DMS 273 treated with DMSO at 0.1 percent for 48 hours (cell line): ENCODE measurements at places on chromosomes 7 and 10.

- no peak for DNase-seq
Measured at GRCh38 chr7:131826960-131827359, 270.5 kb upstream of the PODXL start.

GRCh38 chr7:30707391-30708357 lies 25.4 kb upstream of the CRHR2 start:
- no peak for DNase-seq

DNA sequence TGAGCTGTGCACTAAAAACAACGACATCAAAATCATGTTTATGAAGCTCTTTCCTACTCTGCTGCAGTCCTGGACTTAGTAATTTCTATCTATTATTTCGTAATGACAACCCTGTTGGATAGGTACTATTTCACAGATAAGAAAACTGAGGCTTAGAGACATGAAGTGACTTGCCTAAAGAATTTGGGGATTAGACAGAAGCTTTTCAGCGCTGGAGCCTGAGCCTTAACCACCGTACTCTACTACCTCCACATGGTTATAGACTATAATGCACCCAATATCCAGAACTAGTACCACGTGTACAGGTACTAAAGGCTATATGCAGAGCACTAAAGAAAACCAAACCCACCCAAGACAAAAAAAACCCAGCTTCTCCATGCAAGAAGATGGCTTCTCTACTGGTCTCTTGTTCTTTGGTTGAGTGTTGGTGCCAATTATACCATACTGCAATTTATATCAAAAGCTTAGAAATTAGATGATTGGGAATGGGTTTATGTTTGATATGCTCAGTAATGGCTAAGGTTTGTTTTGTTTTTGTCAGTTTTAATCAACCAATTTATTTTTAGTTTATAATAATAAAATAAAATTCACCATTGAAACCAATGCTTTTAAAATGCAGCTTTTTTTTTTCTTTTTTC lies 6.5 kb upstream of the SNX10 start:
- no peak for DNase-seq

- no peak for DNase-seq
Measured at GRCh38 chr7:25005658-25006057, 25.7 kb upstream of the OSBPL3 start.

DNA sequence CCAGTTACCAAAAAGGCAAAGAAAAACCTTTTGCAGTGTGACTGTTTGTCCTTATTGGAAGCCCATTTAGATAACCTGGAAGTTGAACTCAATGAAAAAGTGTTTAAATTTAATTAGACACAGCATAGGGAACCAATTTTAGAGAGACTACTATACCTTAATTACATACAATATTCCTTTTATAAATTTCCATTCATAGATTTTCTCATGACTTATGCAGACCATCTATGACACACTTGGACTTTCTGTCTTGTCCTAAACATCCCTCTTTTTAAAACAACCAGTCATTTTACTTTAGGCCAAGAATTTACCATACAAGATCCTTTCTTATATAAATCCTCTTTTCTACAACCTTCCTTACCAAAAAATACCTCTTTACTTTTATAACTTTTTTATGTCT lies 61.6 kb downstream of the MTURN start:
- DNase-seq = no peak

DNA sequence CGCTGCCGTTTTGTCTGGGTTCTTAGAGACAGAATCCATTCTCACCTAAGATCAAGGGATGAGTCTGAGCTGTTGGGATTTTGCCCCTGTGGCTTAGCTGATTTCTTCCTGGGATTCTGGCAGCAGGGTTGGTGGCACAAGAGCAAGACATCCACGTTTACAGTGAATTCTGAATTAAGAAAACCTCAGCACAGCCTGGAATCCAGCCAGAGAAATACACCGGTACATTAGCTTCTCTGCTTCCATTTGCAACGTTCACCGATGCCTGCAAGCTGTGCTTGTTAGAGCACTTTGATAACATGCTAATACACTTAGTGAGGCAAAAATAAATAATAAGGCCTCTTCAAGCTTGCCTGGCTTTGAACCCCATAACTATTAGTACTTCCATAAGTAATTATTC lies 569.8 kb downstream of the CALN1 start:
- DNase-seq = no peak

DNA sequence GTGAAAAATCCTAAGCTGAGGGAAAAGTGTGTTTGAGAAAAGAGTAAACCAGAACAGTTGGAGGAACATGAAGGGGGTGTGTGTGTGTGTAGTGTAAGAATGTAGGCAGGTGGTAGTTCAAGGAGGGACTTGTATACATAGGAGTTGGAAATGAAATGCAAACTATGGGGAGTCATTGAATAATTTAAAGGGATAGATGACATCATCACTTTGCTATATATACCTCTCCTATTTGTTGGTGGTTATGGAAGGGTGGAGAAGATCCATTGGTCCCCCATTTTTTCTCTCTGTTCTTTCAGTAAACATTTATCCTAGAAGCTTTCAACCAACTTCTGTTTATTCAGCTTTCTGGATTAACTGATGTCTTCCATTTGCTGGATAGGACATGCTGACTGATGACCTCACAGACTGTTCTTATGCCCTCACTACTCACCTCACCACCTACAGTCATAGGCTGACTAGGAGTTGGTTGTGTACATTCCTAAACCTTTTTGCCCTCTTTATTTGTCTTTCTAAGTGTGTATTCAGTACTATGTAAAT lies 20.8 kb downstream of the PPP1R9A start:
- DNase-seq = no peak

GRCh38 chr7:44065431-44066110 lies at the start of gene PGAM2:
Gene PGAM2, minus strand, starts transcription at chr7:44065567. Its CDS starts 38 bp downstream, at chr7:44065529.
- DNase-seq = peak; percentile 51

- no peak for DNase-seq
Measured at GRCh38 chr7:754531-755412, 27.7 kb upstream of the PRKAR1B start.

DNA sequence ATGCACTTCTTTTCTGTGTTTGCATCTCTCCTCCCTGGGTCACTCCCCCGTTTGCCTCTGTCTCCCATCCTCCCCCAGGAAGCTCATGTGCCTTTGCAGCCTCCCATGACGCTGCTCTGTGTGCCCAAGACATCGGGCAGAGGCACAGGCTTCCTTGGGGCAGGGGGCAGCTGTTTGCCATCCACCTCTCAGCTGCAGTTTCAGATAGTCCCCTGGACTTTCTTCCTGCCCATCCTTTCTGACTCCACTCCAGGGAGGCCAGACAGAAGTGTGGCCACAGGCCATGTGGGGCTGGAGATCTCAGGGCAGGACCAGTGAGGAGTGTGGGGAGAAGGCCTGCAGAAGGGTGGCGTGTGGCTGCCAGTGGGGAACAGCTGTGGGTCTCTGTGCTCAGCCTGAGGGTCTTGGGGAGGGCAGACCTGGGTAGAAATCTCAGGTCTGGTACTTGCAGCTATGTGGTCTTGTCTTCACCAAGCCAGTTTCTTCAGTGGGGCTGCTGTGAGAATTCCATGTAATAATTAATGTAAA lies 10.6 kb upstream of the SAMD8 start:
- no peak for DNase-seq

DNA sequence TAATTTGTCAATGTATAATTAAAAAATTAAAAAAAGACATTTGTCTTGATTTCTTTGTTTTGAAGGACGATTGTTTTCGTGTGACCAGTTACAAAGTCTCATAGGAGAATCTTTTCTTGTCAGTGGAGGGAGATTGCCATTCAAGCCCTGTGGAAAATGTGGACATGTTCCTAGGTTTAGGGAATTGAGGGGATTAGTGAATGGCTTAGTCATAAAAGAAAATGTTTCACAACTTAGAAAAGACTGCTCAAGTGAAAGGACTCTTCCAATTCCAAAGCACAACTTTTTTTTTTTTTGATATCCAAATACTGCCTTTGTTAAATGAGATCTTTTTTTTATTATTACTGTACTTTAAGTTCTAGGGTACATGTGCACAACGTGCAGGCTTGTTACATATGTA lies 140.7 kb upstream of the HABP2 start:
- DNase-seq = no peak

DNA sequence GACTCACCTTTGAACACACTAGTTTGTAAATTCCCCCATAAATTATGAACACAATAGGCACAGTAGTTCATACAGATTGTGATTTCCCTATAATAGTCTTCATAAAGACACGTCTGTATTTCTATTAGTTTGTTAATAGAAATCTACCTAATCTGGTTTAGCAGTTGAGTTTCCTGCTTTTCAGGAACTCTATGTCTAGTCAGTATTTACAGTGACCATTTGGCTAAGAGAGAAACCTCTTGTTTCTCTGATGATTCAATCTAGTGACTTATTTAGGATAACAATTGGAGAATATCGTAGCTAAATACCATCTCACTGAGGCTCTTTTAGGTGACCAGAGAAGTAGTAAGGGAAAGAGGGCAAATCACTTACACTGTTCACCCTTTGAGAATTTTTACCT lies 5.9 kb upstream of the HERPUD2 start:
- no peak for DNase-seq

DNA sequence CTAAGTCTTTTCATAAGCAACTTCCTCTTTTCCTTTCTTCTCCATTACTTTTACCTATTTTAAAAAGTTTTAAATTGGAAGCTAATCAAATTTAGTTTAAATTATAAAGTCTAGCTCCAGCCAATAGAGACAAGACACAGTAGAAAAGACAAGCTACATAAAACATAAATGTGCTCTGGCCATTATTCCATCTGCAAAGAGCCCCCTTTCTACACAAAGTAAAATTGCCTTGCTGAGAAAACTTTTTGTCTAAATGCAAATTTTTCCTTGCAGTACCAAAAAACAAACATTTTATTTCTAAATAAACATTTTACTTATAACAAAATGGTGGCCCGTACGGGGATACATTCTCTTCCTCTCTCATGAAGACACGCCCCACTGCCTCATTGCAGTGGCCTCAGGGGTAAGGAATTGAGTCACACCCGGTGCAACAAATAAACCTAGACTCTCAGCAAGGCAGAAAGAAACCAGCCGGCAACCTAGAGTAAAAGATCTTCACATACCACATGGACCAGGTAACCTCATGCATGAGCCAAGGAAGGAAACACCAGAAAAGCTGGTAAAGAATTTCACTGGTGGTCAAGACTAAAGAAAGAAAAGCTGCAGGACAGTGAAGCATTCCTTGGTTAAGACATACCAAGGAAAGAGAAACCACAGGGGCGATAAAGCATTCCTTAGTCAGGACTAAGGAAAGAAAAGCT lies 71.6 kb upstream of the ZNF746 start:
- DNase-seq = no peak

GRCh38 chr7:147803151-147803550 lies 787.4 kb upstream of the C7orf33 start:
- no peak for DNase-seq

DNA sequence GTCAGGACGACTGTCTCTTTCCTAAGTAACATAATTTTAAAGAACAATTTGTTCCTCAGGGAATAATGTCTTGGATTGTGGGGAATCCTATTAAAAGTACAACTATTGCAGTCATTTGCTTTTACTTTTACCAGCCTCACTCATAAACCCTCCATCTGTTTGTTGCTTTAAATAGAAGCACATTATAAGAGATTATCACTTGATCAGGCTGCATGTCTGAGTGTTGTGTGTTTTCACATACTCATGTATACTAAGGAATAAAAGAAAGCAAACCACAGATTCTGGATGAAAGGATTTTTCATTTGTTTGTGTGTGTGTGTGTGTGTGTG lies 1077.8 kb downstream of the KCNMA1 start:
- DNase-seq = no peak

GRCh38 chr7:36128448-36129047 lies 24.5 kb upstream of the EEPD1 start:
- peak; percentile 71 for DNase-seq

DNA sequence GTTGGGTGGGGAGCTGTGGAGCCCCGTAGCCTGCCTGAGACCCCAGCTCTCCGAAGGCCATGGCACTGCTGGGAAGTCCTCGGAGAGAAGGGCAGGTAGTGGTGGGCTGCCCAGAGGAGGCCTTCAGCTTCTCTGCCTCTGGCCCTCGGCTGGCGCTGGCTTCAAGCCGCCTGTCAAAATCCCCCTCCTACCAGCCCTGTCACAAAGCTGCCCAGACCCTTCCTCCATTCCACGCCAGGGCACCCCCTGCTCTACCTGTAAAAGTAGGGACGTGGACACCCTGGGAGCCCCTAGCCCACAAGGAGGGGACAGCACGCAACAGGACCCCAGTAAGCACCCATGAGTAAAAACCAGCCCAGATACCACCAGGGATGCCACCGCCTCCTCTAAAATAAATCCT lies 31.6 kb downstream of the MAD1L1 start:
- DNase-seq = no peak

- DNase-seq = no peak
Measured at GRCh38 chr10:75438275-75438674, 6.9 kb downstream of the LRMDA start.

DNA sequence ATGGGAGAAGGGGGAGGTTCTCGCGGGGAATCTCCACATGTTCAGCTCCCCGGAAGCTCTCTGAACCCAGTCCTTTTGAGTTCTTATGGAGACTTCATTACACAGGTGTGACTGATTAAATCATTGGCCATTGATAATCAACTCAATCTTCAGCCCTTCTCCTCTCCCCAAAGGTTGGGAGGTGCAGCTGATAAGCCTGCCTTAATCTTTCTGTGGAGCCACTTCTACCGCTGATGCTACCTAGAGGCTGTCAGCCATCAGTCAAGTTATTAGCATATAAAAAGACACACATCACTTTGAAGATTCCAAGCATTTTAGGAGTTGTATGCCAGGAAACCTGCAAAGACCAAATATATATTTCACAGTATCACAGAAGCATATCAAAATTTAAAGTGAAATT lies 91.7 kb downstream of the MARCHF5 start:
- no peak for DNase-seq
